ENCODE measurements at places on chromosomes 4 and X.

GRCh38 chr4:137905930-137906329 is 336.2 kb downstream of the SLC7A11 start:
- no peak for DNase-seq

DNA sequence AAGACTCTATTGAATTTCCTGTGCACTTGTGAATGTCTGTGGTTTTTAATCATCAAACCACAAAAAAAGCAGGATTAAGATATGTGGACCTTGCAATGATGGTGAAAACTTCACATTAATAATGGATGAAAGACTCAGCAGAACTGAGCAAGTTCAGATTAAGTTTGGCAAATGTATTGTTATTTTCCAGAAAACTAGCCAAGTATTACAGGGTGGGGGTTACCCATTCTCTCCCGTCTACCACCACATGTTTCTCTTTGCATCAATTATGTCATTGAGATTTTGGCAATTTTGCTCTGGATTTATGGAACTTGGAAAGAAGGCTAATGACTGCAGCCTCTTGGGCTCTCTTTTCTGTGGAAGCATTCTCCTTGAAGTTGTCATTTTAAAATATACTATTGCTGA is 577.1 kb downstream of the ANKRD50 start:
- no peak for DNase-seq

GRCh38 chr4:14864365-14865030 is 137.8 kb upstream of the CPEB2 start:
- no peak for DNase-seq

- DNase-seq, result no peak
These were observed 6.4 kb downstream of the SLBP start for GRCh38 chr4:1705732-1706131.

- DNase-seq, result no peak
These were observed 6.5 kb downstream of the FATE1 start for GRCh38 chrX:151722241-151722846.

- DNase-seq, result no peak
These were observed 12.5 kb upstream of the SPATA4 start for GRCh38 chr4:176207839-176208238.

DNA sequence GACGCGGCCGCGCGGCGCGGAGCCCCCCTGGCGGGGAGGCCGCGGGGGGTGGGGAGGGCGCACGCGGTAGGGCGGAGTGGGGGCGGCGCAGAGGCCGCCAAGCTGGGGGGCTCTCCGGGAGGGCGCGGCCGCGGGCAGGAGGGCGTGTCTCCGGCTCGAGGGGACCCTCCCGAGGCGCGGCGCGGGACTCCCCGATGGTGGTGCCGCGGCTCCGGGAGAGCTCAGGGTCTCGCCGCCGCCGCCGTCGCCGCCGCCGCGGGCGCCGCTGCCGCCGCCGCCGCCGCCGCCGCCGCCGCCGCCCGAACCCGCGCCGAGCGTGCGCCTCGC is 165 bp upstream of the PTCHD1 start:
- no peak for DNase-seq

GRCh38 chr4:147336252-147336651 is 144.6 kb upstream of the EDNRA start:
- no peak for DNase-seq

GRCh38 chrX:130171446-130172126 is at the start of gene RAB33A:
Gene RAB33A (plus strand): TSS chrX:130171962. CDS start chrX:130172063, 101 bp downstream.
- DNase-seq, result no peak

DNA sequence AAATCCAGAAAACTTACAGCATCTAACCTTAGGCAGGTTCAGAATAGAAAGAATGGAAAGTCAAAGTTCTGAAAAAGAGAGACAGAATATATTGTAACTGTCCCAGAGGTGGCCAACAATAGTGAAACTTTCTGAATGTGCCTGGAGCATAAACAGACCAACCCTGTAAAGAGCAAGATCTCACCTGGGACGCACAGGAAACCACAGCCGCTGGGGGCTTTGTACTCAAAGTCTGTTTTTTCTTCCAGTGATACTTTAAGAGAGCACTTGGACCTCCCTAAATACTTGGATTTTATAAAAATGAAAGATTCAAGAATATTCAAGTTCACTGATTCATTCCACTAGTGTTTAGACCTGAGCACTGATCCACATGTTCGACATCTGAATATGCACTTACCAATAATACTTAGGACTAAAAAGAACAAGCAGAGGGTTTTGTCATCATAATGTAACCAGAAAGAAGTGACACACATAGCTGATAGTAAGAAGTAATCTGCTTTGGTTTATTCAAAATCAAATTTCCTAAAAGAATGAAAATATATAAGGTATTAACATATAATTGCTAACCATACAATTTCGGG is 35.3 kb downstream of the ARAP2 start:
- DNase-seq, result no peak

DNA sequence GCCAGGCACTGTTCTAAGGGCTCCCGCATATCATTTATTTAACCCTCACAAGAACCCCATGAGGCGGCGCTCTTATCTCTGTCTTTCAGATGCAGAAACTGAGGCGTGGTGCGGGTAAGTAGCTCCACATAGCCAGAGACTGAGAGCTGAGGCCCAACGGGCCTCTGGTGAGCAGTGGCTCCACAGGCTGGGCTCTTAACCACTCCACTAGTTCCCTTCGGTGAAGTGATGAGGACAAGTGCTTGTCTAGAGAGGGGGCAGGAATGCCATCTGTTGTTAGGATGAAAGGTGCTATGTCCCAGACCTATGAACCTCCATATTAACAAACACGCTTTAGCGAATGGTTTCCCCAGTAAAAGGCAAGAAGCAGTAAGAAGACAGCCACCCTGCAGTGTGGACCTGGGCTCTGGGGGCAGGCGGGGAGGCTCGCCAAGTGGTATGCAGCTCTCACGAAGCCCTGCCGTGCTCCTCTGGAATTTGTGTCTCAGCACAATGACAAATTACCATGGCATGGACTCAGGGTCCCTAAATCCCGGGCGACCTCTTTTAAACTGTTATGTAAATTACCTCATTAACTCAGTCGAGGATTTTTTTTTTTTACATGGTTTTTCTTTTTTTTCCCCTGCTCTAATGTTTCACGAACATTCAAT is 20.9 kb upstream of the S100G start:
- DNase-seq, result no peak

DNA sequence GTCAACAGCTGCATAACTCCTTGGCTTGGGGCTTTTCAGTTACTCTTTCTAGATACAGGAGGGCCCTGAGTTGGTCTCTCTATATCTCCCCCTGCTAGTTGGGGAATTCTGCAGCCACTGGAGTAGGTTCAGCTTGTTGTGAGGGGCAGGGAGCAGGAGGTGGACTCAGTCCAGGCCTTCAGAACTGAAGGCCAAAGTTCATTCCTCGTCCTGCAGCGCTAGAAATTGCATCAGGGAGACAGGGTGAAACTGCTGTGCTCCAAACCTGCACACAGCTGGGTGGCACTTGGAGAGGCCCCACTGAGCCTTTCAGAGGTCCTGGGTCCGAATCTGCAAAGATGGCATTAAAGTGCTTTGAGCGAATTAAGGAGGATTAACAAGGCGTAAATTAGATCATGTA is 24.9 kb upstream of the TRIM60 start:
- no peak for DNase-seq

DNA sequence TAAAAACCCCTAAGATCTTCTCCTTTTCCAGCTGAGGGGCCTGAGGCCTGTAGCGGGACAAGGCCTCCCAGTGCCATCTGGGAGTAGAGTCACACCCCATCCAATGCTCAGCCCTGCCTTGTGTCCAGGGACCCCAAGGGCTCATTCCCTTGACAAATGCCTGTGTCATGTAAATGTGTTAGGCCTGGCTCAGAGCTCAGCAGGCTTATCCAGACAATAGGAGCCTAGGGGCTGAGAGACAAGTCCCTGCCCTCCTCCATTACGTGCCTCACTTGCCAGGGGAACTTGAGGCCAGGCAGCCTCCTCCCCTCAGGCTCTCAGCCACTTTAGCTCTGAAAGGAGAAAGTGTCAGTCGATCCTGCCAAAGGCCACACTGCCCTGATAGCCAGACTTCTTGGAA is 166.8 kb upstream of the MAMLD1 start:
- no peak for DNase-seq

GRCh38 chr4:74038425-74039314 is at the start of gene CXCL3:
Gene CXCL3 (minus strand): TSS chr4:74038689. CDS start chr4:74038611, 78 bp downstream.
- DNase-seq, result no peak

DNA sequence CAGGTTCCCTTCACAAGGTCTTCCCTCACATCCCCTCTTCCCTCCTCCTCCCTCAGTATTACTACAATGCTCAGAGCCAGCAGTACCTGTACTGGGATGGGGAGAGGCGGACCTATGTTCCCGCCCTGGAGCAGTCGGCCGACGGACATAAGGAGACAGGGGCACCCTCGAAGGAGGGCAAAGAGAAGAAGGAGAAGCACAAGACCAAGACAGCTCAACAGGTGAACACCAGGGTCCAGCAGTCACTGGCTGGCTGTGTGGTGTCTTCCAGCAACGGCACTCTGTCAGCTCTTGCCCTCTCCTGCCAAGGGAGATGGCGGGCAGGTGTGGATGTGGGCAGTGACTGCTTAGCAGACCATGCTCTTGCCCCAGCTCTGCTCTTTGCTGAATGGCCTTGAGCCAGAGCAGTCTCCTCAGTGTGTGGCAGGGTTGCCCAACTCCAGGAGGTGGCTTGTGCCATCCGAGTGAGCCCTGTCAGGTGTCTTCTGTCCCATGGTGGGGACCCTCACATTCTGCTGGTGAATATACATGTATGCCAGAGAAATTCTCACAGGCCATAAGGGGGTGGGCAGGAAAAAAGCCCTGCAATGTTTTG is 11.4 kb upstream of the UBA1 start:
- DNase-seq, result no peak

DNA sequence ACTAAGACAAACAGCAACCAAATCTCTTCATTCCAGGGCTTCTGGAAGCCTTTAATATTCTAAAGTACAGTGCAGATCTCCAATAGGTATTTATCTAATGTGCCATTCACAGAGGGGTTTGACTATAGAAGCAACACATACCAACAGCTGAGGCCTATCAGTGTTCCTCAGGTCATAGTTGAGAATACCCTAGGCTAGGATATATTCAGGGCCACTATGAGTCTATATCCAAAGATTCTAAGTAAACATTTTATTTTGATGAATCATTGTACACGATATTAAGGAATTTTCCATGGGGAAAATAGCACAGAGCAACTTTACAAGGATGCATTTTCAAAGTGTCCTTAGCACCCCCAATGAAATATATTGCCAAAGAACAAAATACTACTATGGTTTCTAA is 9.7 kb downstream of the SMIM10 start:
- DNase-seq, result no peak

DNA sequence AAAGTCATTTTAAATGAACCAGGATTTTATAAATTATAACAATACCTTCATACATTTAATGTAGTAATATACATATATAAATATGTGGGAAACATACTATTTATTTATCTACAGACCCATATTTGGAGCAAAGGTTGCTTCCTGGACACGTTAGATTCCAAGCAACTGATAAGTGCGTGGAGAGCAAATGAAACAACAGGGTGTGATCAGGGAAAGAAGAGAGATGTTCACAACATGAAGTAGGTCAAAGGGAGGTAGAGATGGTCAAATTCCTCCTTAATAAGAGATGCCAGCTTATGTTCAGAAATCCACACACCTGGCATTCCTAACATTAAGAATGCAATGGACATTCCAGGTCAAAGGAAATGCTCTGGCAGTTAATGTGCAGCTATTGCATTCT is 53.1 kb upstream of the HPGD start:
- DNase-seq, result no peak

DNA sequence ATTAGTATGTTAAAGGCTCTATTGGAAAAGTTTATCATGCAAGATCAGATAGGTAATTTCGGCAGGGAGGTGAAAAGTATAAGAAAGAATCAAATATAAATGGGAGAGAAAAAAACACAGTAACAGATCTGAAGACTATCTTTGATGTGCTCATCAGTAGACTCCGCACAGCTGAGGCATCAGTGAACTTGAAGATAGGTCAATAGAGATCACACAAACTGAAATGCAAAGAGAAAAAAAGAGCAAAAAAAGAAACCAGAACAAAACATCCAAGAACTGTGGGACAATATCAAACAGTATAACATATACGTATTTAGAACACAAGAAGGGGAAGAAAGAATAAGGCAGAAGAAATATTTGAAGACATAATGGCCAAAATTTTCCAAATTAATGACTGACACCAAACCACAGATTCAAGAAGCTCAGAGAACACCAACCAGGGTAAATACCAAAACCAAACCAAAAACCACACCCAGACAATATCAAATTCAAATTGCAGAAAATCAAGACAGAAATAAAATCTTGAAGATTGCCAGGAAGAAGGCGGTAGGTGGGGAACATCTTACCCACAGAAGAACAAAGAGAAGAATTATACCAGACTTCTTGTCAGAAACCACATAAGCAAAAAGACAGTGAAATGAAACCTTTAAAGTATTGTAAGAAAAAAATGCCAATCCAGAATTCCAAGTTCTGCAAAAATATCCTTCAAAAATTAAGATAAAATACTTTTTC is 29.1 kb downstream of the PFKFB1 start:
- DNase-seq, result no peak

DNA sequence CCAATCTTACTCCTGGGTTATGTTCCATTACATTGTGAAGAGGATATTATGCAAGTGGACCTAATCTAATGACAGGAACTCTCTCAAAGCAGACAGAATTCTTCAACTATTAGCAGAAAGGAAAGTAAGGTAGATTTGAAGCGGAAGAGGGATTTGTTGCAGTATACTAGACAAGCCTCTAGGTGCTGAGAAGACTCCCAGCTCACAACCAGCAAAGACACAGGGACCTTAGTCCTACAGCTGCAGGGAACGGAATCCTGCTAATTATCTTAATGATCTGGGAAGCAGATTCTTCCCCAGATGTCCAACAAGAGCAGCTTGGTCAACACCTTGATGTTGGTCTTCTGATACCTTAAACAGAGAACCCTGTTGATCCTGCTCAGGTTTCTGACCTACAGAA is 73.6 kb downstream of the STK32B start:
- DNase-seq, result no peak

DNA sequence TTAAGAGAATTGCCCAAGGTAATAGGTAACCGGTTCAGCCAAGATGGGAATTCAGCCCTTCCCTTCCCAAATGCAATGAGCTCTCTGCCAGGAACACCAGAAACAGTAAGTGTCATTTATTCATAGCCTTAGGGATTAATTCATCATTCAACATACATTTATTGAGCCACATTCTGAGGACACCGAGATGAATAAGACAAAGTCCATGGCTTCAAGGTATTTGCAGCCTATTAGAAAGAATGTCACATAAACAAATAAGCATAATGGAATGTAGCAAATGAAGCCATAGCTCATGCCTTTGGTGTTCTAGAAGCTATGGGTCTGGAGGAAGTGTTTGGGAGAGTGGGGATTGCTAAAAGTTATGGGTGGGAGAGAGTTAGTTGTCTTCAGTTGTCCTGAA is 6.3 kb upstream of the TAB3 start:
- DNase-seq, result no peak

DNA sequence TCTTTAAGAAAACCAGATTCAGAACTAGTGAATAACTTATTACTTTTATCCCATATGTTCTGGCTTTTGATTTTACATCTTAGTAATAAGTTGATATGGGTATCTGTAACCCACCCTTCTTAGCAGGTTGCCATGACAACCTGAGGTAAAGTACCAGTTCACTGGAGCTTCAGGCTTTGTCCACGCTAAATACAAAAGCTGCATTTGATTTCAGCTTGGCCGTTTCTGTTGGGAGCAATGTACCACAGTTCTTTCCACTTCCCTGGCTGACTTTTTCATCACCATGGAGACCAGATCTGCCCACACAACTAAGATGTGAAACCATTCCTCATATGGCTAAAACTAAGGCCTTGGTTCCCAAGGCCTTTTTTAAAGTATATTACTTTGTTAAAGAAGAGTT is 26.1 kb downstream of the KLHL34 start:
- DNase-seq, result no peak
